ENCODE measurements at places on chromosomes 2 and 18.

DNA sequence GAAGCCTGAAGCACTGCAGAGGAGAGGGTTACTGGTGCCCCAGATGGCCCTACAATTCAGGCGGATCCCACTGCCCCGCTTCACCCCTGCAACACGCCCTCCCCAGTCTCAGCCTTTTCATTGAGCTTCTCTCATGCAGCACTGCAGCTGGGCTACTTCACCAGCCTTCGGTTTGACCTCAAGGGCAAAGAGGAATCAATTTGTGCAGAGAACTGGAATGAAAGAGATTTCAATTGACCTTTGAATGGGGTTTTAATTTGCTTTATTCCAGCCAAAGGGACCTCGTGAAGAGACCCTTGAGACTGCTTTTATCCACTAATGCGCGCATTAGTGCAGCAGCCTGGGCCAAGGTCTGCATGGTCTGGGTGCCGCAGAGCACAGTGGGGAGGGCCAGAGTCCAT lies 8.8 kb upstream of the POMC start:
- DNase-seq, result no peak

GRCh38 chr18:31478688-31479087 lies 19.3 kb upstream of the DSG2 start:
- no peak for DNase-seq

DNA sequence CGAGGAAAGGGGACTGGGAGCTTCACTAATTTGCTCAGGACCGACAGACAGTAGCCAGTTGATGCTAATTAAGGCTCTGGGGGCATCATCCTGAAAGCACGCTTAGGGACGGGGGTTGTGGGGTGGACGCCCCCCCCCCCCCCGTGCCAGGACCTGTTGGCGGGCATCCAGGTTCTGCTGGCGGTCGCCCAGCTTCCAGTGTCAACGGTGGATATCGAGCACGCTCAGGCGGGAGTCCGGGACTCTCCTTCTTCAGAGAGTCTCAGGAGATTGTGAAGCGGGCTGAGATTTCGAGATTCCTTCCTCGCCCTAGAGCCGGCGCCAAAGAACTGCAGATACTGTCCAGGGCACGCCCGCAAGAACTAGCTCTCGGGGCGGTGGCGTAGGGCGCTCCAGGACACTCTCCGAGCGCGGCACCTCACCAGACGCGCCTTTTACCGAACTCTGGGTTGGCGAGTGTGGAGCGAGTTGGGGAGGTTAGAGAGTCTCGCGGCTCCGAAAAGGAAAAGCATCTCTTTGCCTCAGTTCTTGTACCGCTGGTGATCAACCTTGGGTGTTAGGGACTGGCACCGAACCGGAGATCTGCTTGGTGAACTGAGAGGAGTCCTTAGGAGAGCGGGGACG lies 5.6 kb downstream of the RAX start:
- DNase-seq, result no peak

- DNase-seq, result no peak
Observed at GRCh38 chr2:205682971-205683501, 735 bp downstream of the NRP2 start.

DNA sequence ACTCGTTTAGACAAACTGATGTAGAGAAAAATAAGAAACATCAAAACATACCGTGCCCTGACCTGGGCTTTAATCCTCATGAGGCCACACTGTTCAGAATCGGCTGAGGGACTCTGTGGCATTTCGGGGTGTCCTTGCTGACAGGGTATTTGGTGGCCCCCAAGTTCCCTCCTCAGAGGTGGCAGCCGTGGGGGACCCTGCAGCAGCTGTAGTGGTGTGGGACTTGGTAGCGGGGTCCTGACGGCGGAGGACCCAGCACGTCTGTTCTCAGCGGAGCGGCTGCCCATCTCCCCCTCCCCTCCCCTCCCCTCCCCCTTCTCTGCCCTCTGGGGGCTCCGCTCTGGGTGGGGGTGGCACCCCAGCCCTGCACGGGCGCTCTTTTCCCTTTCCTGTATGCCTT lies 18.4 kb downstream of the KCNG2 start:
- no peak for DNase-seq

DNA sequence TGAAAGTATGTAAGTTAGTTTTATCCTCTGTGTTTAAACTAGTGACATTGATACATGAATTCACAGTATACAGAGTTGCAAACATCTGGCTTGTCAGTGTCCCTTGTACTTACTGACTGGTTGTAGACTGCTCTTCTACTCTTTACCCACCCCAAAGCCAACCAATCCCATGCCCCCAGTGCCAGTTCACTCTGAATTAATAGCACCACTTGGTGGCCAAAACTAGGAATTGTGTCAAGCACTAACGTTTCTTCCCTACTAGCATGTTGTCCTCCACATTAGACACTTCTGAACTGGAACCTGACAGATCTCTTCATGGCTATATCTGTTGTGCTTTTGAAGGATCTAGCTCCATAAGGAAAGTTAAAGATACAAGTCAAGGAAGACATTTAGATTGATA lies 27.2 kb upstream of the OTX1 start:
- DNase-seq, result no peak

DNA sequence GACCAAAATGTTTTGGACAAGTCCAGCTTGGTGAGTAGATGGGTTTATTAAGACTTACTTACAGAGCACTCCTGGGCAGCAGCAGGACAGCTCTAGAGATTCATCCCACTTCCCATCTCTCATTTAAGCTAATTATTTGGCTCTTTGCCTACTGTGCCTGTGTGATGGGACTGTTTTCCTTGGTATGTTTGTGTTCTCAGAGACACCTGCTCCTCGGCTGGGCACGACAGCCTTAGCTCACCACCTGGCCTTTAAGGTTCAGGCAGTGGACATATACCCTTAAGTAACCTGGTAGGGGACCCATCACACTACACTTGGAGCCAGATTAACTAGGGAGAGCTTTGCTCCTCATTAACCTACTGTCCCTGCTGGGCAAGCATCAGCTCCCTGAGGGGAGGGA lies 41.7 kb upstream of the EFEMP1 start:
- no peak for DNase-seq

DNA sequence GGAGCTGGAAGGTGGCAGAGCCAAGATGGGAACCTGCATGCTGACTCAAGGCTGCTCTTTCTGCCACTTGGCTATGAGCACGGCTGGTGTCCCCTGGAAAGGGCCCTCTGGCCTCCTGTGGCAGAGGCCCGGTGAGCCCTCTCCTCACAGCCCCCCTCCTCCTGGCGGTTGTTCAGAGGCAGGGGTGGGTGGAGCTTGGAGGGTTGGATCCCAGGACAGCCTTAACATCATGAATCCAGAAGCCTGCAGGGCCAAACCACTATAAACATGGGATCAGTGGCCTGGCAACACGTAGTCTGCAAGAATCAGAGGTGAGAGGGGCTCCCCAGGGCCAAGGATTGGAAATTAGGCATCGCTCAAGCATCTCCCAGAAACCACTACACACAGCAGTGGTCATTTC lies 48.5 kb upstream of the LOXHD1 start:
- no peak for DNase-seq

- DNase-seq, result no peak
Observed at GRCh38 chr2:150977296-150977695, 284.4 kb downstream of the RBM43 start.

DNA sequence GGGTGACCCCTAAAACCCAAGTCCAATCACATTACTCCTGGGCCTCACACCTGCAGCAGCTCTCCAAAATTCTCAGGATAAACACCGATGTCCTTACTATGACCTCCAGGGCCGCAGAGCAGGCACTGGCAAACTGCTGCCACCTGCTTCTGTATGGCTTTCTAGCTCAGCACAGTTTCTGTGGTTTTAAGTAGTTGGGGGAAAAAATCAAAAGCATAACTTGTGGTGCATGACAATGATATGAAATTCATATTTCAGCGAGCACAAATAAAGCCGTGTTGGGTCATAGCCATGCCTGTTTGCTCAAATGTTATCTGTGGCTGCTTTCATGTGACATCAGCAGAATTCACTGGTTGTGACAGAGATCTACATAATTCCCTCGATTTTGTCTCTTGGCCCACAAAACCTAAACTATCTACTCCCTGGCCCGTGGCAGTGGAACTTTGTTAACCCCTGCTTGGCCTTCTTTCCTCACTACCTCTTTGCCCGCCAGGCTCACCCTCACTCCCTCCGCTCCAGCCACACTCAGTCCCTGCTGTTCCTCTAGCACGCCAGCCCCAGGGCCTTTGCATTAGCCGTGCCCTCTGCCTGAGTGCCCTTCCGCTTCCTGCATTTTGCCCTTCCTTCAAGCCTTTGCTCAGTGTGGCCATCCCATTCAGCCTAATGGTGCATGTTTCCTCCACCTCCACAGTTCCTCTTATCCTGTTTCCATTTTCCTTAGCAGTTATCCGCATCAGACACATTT lies 108.3 kb downstream of the AGAP1 start:
- no peak for DNase-seq

DNA sequence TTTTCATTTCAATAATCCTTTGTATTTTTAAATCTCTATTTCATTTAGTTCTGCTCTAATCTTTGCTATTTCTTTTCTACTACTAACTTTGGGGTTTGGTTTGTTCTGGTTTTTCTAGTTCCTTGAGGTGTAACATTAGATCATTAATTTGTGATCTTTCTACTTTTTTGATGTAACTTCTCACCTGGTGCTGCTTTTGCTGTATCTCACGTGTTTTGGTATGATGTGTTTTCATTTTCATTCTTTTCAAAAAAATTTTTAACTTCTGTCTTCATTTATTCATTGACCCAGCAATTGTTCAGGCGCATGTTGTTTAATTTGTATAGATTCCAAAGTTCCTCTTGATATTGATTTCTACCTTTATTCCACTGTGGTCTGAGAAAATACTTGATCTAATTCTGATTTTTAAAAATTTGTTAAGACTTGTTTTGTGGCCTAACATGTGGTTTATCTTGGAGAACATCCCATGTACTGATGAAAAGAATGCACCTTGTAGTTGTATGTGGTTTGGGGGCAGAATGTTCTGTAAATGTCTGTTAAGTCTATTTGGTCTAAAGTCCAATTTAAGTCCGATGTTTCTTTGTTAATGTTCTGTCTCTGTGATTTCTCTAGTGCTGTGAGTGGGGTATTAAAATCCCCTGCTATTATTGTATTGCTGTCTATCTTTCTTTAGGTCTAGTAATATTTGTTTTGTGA lies 17.3 kb upstream of the MALT1 start:
- no peak for DNase-seq

- DNase-seq, result no peak
Observed at GRCh38 chr2:101479328-101479727, 4.4 kb upstream of the RFX8 start.

GRCh38 chr2:67930156-67930555 lies 132.6 kb downstream of the C1D start:
- no peak for DNase-seq

- DNase-seq, result no peak
Observed at GRCh38 chr18:70643812-70644211, 355.0 kb downstream of the SOCS6 start.

GRCh38 chr2:12504443-12504842 lies 212.3 kb upstream of the TRIB2 start:
- DNase-seq, result no peak

DNA sequence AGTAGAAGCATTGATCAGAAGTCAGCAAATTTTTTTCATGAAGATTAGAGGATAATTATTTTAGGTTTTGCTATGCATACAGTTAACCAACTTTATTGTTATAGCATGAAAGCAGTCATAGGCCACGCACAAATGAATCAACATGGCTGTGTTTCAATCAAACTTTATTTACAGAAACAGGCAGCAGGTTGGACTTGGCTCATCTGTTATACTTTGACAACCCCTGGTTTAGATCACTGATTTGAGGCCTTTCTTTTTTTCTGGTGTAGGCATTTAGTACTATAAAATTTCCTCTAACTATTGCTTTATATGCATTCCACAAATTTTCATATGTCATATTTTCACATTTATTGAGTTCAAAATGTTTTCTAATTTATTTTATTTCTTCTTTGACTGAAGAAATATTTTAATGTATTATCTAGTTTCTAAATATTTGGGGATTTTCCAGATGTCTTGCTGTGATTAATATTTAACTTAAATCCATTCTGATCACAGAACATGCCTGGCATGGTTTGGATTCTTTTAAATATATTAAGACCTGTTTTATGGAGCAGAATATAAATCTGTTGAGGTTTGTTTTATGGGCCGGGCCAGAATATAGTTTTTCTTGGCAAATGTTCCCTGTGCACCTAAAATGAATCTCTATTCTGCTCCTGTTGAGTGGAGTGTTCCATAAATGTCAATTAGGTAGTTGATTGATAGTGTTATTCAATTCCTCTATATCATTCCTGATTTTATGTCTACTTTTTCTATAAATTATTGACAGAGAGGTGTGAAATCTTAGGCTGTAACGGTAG lies 116.3 kb upstream of the KLHL29 start:
- DNase-seq, result no peak

DNA sequence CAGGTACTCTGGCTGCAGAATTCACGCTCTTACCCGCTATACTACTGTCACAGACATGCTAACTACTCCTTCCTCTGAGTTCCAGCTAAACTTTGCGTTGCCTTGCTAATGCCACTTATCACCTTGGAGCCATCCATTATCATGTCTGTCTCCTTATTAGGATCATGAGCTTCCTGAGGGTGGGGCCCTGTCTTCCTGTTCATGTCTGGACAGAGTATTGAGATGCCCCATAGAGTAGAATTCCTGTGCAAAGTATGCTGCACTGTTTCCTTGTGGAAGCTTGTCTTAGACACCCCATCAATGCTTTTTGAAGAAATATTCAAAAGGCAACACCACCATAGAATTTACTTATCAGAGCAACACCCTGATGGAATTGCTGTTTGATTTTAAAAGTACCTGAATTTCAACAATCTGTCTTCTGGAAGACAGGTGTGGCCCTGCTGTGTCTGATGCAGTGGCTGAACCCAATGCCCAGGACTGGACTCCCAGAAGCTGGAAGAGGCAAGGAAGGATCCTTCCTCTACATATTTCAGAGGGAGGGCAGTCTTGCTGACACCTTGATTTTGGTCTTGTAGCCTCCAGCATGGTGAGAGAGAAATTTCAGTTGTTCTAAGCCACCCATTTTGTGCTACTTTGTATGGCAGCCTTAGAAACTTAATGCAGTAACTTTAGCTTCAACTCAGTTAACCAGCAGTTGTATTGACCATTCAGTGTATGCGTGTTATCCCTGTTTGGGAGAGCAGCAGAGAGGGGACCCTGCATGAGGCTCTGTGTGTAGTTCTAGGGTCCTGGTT lies 5.6 kb downstream of the LAMA3 start:
- DNase-seq, result no peak

- no peak for DNase-seq
Observed at GRCh38 chr2:176074919-176075425, 8.8 kb downstream of the EVX2 start.

DNA sequence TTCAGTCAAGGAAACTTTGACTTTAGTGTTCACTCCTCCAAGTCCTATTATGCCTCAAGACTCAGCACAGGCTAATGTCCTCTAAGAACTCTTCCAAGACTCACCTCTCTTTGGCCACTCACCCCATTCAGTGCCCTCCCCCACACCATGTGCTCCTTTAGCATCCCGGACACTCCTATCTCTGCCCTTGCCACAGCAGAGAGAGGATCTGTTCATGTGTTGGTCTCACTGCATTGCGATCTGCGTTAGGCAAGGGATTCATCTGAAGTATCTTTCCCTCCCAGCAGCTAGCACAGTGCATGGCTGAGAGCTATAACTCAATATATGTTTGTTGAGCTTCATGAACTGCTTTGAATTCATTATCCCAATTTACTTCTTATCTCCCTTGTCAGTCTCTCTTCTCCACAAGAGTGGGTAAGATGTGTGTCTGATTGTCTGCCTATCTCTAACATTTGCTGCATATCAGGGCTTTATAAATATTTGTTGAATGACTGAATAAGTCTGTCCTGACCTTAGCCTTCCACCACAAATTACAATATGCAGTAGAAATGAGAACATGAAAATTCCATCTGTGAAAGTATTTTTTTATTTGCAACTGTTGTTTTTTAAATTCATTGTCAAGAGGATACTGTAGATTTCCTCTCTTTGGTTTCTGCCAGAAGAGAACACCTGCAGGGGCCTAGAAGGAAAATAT lies 179.9 kb upstream of the NCKAP5 start:
- DNase-seq, result no peak

Measured in activated CD8-positive, alpha-beta memory T cell treated with anti-CD3 and anti-CD28 coated beads for 4 hours (primary cell).